ENCODE measurements at places on chromosomes 7 and 10. TPM values are rescaled to one million over a fixed set of nuclear protein-coding genes. Genes with fewer than 3 reads are reported as not detected.

GRCh38 chr10:124741922-124742412 is 2.2 kb downstream of the FAM53B start:
- DNase-seq, result no peak

GRCh38 chr10:111128331-111129180 is 51.7 kb downstream of the ADRA2A start:
- DNase-seq, result peak; percentile 78

GRCh38 chr7:77823787-77824186 is 25.2 kb downstream of the PHTF2 start:
- no peak for DNase-seq

DNA sequence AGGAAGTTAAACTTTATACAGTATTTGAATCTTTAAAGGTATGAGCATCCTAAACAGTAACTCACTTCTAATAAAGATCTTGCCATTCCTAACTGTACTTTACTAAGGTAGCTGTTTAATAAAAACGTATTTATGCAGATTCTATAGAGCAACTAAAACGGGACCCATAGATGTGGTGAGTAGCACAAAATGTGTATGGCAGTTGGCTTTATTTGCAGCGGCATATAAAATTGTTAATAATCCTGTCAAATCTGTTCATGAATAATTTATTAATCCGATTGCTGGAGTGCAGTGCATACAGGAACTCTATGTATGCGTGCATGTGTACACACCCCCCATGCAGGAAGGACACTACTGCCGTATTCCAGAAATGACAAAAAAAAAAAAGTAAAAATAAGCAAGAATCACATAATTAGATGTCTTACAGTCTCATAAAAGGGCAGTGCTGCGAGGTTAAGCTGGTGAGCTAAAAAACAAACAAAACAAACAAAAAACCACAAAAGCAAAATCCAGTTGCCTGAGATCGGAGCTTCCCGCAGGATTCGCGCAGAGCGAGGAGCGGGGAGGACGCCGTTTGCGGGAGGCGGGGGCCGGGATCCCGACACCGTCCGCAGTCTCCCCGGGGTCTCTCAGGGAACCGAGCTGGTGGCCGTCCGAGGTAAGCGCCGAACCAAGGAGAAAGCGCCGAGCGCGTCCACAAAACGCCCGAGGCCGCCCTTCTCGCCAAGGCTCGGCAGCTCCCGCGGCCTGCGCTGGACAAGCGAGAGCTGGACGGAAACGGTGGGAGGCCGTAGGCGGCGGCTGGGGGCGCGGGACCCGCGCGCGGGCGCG is 518 bp upstream of the COMMD3 start:
- no peak for DNase-seq

Gene DRGX
- not detected for total RNA-seq

- DNase-seq, result peak; percentile 94
These were observed 45.8 kb downstream of the PRR15 start for GRCh38 chr7:29609162-29610037.

DNA sequence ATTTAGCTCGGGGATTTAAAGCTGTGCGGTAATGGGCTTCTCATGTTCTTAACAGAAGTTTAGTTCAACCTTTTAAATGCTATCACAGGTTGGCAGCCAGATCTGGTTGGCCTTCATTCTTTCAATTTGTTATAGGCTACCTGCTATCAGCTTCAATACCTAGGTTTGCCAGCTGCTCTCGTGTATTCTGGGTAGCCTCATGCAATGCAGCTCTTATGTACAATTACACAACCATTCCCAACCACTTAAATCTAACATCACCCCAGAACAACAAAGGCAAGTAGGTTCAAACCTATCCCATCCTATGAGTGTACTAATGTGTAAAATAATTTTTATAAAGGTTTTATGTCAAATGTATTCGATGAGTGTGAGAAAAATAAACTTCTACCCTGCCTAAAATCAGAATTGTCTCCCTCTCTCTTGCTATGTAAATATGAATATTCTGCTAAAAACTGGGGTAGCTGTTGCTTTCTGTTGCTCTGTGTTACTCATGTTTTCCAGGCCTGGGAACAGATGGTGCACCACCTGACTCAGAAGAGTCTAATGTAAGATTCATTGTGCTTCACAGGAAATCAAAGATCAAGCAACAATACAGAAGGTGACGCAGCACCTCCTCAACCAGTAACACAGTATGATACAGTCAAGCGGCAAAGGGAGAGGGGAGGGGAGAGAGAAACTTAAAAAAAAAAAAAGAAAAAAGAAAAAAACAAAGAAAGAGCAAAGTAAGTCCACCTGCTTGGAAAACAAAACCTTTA is 188.6 kb downstream of the ETV1 start:
- peak; percentile 83 for DNase-seq

- no peak for DNase-seq
These were observed 3.1 kb upstream of the C10orf90 start for GRCh38 chr10:126673565-126673964.

GRCh38 chr10:124511205-124512039 is 49.8 kb downstream of the LHPP start:
- DNase-seq, result no peak

GRCh38 chr10:113533801-113534200 is 19.1 kb upstream of the HABP2 start:
- DNase-seq, result no peak

Gene GRID1
- 5.2 TPM for total RNA-seq

DNA sequence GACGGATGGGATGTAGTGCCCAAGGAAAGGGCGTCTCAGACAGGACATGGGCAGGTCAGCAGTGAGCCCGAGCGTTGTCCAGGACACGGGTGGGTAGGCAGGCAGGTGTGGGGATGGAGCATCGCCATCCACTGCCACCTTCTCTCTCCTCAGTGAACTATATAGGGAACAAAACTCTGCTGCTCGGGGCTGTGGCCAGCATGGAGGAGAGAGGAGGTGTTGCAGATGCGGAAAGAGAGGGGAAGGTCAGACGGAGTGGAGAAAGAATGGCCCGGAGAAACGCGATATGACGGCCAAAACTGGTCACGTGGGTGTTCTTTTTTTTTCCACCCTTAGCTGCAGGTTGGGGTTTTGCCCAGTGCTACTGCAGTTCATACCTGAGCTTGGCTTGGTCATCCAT is 71.2 kb downstream of the GRID1 start:
- no peak for DNase-seq

Gene ICA1
- 6.5 TPM for total RNA-seq

Gene SPDYE18
- not detected for total RNA-seq

Gene SLC16A9
- total RNA-seq, result 34.1 TPM

DNA sequence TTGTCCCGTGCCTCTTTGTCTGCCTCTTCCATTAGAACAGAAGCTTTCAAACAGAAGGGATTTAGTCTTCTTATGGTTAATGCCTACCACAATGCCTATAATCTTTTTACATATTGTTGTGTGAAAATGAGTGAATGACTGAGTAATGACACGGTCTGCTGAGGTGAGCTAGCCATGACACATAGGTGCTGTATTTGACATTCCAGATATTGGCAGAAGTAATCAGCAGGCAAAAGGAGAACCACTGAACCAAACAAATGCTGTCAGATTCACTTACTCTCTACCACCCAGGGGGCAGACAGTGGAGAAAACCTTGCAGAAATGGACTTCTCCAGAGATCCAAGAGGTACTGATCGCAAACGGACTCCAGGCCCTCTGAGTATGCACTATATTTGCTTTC is 377.2 kb upstream of the VWC2 start:
- no peak for DNase-seq

DNA sequence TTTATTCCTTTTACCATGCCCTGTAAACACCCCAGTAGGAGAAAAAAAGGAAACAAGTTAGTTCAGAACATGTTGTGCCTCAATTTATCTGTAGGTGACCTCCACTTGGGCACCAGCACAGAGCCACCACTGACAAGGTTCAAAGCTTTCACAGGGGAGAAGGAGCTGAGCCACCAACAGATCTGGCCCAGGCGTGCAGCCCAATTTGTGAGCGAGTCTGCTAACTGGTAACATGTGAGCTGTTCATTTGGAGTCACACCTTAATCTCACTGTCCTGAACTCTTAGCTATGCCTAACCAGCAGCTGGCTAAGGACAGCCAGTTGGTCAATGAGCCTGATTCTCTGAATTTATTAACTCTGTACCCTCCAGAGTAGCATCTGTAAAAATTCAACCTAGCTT is 78.4 kb upstream of the CAMK2B start:
- DNase-seq, result no peak

- no peak for DNase-seq
These were observed 214.7 kb downstream of the CELF2 start for GRCh38 chr10:11232222-11232961.

Gene AKR1D1
- not detected for total RNA-seq

- DNase-seq, result no peak
These were observed 61.7 kb upstream of the CNTNAP2 start for GRCh38 chr7:146054909-146055308.

GRCh38 chr7:27128034-27128433 is 2.5 kb downstream of the HOXA4 start:
- no peak for DNase-seq

- DNase-seq, result no peak
These were observed 231.9 kb upstream of the PPP2R2D start for GRCh38 chr10:131668903-131669302.

DNA sequence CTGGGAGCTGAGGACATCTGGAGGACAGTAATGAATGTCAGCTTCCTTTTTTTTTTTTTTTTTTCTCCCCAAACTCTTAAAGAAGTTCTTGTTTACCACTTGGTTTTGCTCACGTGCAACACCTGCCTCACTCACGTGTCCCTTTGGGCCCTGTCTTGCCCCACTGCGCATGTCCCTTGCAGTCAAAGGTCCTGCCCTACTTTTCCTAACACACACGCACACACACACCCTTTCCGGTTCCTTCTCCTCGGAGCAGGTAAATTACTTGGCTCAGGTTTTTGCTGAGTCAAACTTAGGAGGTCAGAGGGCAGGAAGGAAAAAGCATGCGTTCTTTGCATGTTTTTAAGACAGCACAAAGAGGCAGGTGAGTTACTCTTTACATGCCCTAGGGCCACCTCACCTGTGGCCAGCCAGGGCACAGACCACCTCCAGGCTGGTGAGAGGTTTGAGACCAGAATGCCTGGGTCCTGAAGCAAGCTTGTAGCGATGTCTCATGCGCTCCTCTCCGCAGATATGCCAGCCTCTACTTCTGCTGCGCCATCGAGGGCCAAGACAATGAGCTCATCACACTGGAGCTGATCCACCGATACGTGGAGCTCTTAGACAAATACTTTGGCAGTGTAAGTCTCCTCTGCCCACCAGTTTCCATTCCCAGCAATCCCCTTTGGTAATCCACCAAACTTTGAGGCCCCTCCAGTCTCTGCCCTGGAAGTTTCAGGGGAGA is 2.8 kb downstream of the AP1S1 start:
- DNase-seq, result no peak

- DNase-seq, result no peak
These were observed 933.3 kb downstream of the XPNPEP1 start for GRCh38 chr10:108989976-108990375.

DNA sequence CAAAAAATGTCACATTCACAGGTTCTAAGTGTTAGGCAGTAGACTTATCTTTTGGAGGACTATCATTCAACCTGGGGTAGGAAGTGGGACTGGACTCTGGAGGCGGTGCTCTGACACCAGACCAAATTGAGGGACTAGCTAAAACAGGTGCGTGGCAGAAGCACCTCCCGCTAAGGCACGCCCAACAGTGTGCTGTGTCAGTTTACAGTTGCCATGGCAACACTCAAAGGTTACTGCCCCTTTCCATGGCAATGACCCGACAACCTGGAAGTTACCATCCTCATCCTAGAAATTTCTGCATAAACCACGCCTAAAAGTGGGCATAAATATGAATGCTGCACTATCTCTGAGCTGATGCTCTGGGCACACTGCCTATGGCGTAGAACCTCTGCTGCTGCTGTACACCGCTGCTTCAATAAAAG is 14.0 kb upstream of the BLNK start:
- DNase-seq, result no peak

DNA sequence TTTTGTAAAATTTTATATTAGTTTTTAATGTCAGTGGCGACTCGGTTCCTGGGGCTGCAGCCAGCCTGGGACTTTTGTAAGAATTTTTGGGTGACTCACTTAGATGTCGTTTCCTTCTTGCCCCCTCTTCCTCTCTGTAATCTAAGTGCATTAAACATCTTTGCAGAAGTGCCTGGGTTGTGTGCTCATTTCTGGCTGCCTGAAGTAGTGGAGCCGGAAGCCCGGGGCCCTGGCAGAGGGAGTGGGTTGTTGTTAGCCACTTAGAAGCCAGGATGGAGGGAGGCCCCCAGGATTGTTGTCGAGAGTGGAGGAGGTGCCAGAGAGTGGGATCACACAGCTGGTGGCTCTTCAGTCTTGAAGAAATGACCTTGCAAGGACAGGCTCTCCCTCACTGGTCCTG is 11.0 kb upstream of the TRIM8 start:
- peak; percentile 59 for DNase-seq

- DNase-seq, result no peak
These were observed 14.9 kb downstream of the TMEM72 start for GRCh38 chr10:44925811-44926750.
